ENCODE measurements at places on chromosomes 13 and 19.
A peak's percentile ranks its signal among the peaks of the same experiment; 100 is the strongest.

DNA sequence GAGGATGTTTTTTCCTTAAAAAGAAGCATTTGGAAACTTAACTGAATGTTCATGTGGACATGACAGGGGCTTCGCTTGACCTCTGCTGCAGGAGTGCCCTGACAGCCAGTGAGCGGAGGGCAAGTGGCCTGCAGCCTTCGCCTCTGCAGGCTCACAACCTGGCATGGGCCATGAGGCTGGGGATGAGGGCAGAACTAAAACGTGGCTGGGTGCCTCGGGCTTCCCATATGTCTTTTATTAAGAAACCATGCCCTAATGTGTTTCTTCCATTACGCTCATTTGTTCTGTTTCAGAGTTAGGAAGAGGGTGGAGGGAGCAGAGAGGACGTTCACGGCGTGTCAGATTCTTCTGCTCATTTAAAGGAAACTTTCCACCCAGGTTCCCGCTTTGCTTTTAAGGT lies 2.9 kb downstream of the ARHGEF7 start:
- DNase-seq, result peak; percentile 5

DNA sequence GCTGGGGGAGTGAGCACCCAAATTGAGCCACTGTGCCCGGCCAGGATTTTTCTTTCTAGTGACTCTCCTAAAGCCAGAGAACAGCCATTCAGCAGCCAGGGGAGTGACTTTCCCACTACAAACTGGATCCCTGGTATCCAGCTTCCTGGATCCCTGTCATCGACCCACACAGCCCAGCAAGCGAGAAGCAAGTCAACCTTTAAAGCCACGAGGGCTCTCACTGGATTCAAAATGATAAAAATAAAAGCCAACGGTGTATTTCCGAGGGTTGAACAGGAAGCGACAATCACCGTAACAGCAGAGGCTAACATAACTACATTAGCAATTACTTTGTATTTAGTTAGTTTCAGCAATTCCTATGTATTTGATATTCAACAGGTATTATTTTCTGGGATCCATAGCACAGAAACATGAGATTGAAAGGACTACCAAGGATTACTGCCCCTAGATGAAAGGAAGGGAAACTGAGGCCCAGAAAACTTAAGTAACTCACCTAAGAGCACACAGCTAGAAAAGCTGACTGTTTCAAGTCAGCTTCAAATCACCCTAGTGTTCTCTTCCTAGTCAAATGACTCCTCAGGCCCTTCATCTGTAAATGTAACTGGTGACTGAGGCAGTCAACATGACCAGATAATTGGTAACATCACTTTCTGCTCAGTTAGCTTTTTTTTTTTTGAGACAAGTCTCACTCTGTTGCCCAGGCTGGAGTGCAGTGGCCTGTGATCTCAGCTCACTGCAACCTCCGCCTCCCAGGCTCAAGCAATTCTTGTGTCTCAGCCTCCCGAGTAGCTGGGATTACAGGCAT lies 2.7 kb downstream of the RFX1 start:
- DNase-seq, result no peak

- peak; percentile 94 for DNase-seq
Observed at GRCh38 chr19:49145573-49146407, 9.4 kb downstream of the HRC start.

GRCh38 chr13:26946684-26947343 lies 186.2 kb upstream of the GPR12 start:
- DNase-seq, result peak; percentile 74

- no peak for DNase-seq
Observed at GRCh38 chr19:23771761-23772674, 13.3 kb upstream of the ZNF681 start.

- no peak for DNase-seq
Observed at GRCh38 chr13:60435762-60436374, 38.8 kb downstream of the TDRD3 start.

GRCh38 chr19:39171479-39172465 lies 25.0 kb upstream of the NCCRP1 start:
- no peak for DNase-seq

DNA sequence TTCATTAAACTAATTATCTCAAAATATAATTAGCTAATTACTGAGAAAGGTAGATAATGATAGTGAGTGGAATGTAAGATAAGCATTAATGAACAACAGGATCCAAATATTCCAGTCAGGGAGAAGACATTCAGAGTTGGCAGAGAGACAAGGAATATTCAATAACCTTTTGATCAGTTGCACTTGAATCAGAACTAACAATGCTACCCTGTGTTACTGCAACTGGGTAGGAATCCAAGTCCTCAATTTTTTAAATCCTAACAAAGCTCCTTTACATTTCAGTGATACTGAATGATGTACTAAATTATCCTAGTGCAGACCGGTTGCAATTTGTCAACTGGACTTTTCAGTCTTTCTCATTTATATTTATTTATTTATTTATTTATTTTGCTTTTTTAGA lies 107.1 kb upstream of the MIR17HG start:
- DNase-seq, result no peak

All from H7 (cell line).